RWPE1 (cell line): ENCODE measurements at places on chromosomes 3 and 15.

GRCh38 chr3:6803619-6804018, 57.3 kb upstream of the GRM7 start:
- no peak for DNase-seq

- peak; percentile 4 for DNase-seq
These were observed 81.4 kb downstream of the C3orf38 start for GRCh38 chr3:88231207-88231606.

GRCh38 chr3:107416138-107416537, 38.9 kb downstream of the CCDC54 start:
- no peak for DNase-seq

GRCh38 chr3:185983495-185984141, 45.8 kb upstream of the TRA2B start:
- peak; percentile 81 for DNase-seq

GRCh38 chr3:139574026-139574947, 34.7 kb upstream of the RBP1 start:
- DNase-seq, result no peak

DNA sequence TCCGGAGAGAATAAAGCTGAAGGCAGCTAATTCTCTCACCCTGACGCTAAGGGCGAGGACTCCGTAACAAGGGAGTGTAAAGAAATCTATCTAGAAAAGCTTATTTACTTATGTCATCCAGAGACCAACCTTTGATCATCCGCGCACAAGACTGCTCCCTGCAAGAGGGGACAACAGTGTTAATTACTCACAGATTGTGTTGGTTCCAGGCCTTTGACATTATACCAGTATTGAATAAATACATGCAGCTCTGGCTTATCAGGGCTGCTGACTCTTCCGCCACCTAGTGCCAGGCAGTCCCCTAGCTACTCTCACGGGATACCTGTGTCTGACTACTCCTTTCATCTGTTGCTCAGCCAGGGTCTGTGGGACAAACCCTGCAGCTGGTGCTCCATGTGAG, 211.7 kb downstream of the DTWD1 start:
- no peak for DNase-seq

DNA sequence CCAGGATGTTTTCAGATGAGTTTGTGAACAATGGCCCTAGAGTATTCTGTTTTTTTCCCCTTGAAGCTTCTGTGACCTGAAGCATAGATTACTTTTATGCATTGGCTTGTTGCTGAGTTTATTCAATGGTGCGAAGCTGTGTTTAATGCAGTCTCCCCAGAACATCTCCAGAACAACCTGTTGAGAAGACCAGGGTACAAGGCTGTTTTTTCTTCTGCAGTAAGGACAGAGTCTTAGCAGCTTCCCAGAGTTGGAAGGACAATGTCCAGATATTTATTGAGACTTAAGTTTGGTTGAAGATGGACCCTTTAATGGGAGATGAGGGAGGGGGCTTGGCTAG, 295.6 kb downstream of the LRTM1 start:
- DNase-seq, result no peak

- no peak for DNase-seq
These were observed 36.9 kb upstream of the SPRED1 start for GRCh38 chr15:38215707-38216106.

DNA sequence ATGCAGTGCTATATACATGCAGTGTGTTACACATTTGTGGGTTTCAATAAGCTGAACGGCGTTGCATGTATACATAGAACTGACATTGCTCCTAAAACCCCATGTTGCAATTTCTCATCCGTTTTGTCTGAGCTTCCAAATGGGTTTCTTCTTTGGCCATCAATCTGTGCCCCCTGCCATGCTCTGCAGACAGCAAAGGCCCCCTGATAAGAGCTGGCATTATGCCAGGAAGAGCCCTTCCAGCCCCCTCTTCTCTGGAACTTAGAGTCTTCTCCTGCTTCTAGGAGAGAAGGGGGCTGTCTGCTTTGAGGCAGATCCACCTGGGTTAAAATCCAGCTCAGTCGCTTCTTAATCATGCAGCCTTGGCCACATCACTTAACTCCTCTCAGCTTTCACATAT, 254.0 kb downstream of the SLCO3A1 start:
- no peak for DNase-seq

DNA sequence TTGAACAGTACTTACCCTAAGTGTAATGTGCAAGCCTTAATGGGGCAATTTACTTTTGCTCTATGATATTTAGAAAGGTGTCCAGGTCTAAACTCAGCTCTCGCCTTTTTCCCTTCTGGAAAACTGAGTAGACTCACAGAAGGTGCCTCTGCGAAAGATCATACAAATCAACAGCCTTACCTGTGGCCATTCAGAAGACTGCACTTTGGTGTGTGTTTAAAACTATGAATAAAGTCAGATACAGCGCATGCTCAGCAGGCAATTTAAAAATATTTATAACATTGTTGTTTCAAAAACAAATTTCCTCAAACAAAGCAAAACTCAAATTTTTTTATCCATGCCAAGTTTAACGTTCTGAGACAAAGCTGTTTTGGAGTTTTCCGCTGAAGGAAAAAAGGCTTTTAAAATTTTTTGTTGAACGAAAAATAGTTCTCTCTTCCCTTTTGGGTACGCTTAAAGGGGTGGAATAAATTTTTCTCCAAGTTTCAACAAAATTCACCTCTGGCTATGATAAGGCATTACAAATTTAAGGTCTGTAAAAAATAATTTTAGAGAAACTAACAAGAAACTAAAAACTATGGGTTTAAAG, 156.3 kb downstream of the TIGIT start:
- no peak for DNase-seq

GRCh38 chr3:94643400-94643799, 580.5 kb downstream of the NSUN3 start:
- DNase-seq, result no peak

GRCh38 chr15:41207687-41208448, 22.7 kb downstream of the EXD1 start:
- DNase-seq, result peak; percentile 62

DNA sequence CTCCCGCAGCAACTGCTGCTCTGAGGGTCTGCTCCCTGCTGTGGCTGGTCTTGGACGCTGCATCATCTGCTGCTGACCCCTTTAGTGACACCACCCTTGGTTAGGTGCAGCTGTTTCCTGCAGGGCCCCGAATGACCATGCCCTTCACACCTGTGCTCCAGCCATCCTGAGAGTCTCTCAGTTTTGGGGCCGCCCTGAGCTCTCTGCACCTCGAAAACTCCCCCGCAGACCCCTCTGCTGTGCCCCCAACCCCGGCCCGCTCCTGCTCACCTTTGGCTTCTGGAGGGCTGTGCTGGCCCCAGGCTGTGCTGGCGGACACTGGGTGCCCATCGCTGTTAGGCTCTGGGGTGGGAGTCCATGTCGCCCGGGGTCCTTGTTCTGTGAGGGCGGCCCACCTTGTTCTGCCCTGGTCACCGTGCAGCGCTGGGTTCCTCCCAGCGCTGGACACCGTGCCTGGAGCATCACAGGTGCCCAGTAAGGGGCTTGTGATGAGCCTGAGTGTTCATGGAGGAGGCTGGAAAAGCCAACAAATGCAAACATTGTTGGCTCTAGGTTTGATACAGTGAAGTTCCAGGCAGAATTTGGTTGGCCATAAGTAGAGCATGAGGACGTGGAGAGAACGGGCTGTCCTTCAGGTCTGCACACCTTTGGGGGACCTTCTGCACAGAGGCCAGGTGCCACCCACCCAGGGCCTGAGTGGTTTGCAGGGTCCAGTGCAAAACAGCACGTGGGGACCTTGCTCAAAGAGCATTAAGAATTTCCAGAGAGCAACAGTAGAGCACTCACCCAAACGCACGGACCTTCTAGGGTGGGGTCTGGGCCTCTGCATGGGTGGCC, 12.3 kb downstream of the ABTB1 start:
- DNase-seq, result no peak
